ENCODE measurements at places on chromosomes 5 and 9. TPM values are rescaled to one million over a fixed set of nuclear protein-coding genes. Genes with fewer than 3 reads are reported as not detected.

The SLC6A19 gene
- 2.2 TPM for total RNA-seq

The NTNG2 gene
- total RNA-seq: 2.2 TPM

The FBN2 gene
- total RNA-seq: 1.0 TPM

The SLIT3 gene
- 54.1 TPM for total RNA-seq

The GHR gene
- 3.7 TPM for total RNA-seq

The GTF3C5 gene
- 47.7 TPM for total RNA-seq

The SLC6A3 gene
- 0.54 TPM for total RNA-seq

- no peak for DNase-seq
These were observed 146.5 kb downstream of the MEF2C start for GRCh38 chr5:88736494-88736893.

DNA sequence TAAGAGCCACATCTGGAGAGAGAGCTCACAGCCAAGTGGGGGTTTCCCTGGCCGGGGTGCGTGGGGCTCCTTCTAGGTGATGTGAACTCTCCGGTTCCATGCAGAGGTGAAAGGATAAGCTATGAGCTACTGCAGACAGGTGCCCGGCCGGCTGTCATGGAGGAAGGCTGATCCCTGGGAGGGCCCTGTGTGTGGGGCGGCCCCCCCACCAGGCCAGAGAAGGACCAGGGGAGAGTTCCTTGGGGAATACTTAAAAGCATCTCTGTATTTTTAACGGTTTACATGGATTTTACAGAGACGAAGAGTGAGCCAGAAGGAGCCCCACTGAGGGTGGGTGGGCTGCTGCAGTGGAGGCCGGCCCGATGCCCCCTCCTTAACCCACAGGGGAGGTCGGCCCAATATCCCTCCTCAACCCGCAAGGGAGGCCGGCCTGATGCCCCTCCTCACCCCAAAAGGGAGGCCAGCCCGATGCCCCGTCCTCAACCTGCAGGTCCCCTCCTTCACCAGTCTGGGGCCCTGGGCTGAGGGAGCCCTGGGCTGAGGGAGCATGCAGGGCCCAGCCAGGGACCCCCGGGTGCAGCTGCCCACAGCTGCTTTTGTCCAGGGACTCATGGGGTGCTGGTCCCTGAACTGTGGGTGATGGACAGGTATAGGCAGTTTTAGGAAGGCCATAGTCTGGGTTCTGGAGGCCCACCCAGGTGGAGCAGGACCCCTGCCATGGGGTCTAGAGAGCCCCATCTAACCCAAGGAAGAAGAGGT is 31.9 kb downstream of the MRPL36 start:
- peak; percentile 64 for DNase-seq

- no peak for DNase-seq
These were observed 1.4 kb upstream of the LARP1 start for GRCh38 chr5:154753792-154754191.

DNA sequence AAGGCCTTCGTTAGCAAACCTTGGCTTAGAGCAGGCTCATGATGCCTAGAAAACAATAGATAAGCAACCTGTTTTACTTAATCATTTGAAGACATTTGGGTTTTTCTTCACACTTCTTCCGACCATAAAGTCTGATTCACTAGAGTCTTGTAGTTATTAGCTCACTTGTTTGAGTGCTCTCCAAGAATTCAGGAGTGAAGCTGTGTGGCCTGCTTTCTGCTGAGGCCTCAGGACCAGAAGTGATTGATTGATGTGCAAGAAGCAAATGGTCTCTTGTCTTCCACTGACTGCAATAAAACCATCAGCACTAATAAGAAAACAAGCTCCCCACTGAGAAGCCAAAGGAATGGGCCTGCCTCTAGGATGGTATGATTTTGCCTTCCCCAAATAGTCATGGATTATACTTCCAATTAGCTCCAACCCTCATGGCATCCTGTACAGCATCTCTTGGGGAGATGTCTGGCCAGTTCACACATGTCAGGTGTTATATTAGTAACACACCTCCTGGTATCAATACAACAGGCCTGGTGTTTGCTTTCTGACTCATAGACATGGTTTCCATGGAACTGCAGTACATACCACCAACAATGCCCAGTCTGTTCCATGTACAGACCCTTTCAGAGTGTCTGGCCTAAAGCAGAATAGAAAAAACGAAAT is 317.6 kb downstream of the CWC27 start:
- DNase-seq: no peak

- no peak for DNase-seq
These were observed 30.1 kb upstream of the MUSK start for GRCh38 chr9:110638381-110638954.

- no peak for DNase-seq
These were observed 668.4 kb upstream of the CCNG1 start for GRCh38 chr5:162769019-162769418.

Measured in kidney (tissue), 22 donors.